ENCODE measurements at places on chromosomes 2 and 18.
A peak's percentile ranks its signal among the peaks of the same experiment; 100 is the strongest.

GRCh38 chr2:218063896-218064295 lies 5.2 kb upstream of the RUFY4 start:
- no peak for DNase-seq

DNA sequence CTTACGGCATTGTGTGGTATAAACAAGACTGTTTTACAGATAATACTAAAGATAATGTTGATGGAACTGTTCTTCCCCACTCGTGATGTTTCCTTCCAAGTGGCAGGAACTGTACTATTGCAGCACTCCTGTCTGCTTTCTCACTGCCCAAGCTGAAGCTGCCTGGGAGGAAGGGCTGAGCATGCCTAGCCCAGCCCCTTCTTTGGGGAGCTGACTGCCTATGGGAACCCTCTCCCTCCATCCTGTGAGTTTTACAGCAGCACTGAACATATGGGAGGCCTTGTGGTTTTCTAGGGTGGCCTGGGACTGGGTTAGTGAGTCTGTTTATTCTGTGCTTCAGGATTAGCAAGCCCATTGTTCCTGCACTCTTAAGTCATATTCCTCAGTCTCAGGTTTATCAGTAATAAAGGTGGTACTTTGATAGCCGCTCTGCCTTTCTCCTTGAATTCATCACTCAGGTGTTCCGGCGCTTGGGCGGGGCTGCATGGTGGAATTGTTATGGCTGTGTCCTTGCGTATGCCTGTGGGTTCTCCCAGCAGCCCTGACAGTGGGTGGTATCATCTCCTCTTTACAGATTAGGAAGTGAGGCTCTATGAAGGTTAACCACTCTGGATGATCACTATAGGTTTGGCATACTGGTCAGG lies 379.7 kb downstream of the PTPRM start:
- peak; percentile 80 for DNase-seq

GRCh38 chr2:228039752-228040534 lies 141.5 kb downstream of the SPHKAP start:
- peak; percentile 51 for DNase-seq

GRCh38 chr2:228703152-228703551 lies 521.7 kb upstream of the SPHKAP start:
- DNase-seq: no peak

DNA sequence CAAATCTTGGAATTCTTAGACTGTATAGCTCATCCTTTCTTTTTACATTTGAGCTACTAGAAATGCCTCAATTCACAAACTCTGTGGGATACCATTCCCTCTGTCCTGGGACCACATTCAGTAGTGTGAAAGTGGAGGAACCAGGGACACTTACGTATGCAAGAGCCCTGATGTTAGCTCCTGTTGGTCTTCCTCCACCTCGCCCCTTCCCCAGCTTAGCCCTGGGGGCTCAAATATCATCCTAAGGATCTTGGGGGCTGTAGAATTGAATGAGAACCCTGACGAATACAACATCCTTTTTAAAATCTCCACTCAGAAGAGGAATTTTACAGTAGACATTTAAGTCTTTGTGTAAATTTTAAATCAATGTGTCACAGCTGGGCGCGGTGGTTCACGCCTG lies 65.2 kb upstream of the RAPH1 start:
- DNase-seq: no peak

- DNase-seq: no peak
Observed at GRCh38 chr2:226893216-226893615, 57.4 kb downstream of the RHBDD1 start.

- DNase-seq: no peak
Observed at GRCh38 chr18:75083131-75083530, 125.8 kb downstream of the PTGR3 start.

Data from myocyte (in vitro differentiated cells).